Astrocyte of the spinal cord (primary cell): ENCODE measurements at places on chromosomes 5 and 9.

GRCh38 chr5:37685816-37686215 is 154.0 kb downstream of the GDNF start:
- DNase-seq = no peak

DNA sequence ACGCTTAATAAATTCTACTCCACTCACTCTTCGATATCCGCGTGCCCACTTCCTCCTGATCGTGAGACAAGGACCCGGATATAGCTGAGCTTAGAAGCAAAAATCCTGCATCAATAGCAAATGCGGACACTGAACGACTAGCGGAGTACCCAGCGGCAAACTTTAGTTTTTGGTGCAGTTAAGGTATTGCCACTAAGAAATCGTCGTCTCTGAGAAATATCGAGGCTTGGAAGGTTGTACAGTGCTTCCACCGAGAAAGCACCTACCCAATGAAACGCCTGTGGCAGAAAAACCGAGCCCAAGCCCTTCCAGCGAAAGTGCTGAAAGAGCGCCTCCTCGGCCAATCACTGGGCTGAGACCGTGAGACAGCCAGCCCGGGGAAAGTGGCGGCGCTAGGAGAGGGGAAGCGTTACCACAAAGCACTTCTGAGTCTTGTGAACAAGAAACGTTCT is 32.2 kb downstream of the ANXA2R start:
- DNase-seq = peak; percentile 86

GRCh38 chr5:6760686-6761085 is 47.5 kb downstream of the TENT4A start:
- DNase-seq = no peak

- DNase-seq = no peak
Measured at GRCh38 chr9:75909776-75910175, 19.3 kb downstream of the PCSK5 start.

DNA sequence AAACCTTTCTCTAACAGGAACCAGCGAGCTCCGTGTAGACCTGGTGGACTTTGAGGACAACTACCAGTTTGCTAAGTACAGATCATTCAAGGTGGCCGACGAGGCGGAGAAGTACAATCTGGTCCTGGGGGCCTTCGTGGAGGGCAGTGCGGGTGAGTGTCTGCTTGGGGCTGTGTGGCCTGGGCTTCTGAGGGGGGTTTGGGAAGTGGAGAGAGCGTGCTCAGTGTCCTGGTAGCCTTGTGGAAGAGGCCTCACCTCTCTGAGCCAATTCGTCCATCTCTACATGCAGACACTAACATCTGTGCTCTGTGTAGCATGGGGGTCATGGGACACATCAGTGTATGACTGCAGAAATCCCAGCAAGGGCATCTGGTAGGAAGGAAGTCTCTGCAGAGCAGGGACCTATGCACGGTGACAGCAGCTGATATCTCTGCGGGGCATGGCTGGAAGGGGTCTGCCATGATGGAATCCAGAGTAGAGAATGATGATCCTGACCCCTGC is 5.9 kb downstream of the FCN2 start:
- no peak for DNase-seq
